ENCODE measurements at places on chromosomes 6 and 20.

DNA sequence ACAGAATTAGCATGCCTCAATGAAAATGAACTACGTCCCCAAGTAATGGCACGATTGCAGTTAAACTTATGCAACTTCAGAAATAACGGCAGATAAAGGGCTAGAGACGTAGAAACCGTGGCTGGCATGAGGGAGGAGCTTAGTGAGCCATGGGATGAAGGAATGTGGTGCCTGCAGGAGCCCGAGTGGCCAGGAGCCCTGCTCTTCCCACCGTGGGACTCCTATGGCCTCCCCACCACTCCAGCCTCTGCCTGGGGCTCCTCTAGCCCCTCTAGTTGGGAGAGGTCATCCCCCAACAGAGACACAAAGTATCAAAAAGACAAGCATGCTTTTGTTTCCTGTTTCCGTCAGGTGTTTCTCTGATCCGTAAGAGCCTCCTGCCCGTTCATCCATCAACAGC, 75.1 kb upstream of the BHLHE23 start:
- no peak for DNase-seq

- no peak for DNase-seq
Measured at GRCh38 chr6:45772051-45772450, 243.6 kb downstream of the CLIC5 start.

DNA sequence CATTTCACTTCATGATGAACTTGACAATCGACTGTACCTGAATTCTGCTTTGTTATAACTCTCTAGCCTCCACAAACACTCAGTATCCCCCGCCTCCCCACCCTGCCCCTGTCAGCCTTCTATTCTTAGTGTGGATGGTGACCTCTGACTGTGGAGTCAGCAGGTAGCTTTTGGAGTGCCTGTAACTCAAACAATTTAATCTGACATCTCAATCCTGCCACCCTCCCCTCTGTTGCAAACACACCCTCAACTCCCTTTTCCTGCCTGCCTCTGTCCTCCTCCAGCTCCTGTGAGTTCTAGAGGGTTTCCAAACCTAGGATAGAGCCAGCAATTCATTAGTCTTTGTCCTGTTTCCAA, 20.3 kb downstream of the DAAM2 start:
- no peak for DNase-seq

GRCh38 chr6:148842296-148843019, 95.6 kb downstream of the UST start:
- no peak for DNase-seq

DNA sequence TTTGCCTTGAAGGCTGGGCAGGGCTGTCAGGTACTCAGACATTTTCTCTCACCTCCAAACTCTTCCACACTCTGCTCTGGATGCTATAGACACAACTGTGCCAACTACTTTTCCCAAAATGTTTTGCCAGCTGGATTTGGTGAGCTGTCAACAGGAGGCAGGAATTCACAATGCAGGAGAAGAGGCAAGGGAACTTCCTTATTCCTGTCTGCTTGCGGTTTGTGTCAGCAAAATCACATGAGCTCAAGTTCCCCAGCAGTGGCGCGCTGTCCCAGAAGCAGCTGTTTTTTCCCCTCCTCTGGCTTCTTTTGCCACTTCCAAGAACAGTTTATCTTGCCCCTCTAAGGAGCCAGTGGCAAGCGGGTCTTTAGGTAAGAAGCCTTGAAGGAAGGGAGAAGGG, 608.2 kb downstream of the PRKN start:
- no peak for DNase-seq

GRCh38 chr6:143515766-143516355, 4.3 kb upstream of the FUCA2 start:
- no peak for DNase-seq

DNA sequence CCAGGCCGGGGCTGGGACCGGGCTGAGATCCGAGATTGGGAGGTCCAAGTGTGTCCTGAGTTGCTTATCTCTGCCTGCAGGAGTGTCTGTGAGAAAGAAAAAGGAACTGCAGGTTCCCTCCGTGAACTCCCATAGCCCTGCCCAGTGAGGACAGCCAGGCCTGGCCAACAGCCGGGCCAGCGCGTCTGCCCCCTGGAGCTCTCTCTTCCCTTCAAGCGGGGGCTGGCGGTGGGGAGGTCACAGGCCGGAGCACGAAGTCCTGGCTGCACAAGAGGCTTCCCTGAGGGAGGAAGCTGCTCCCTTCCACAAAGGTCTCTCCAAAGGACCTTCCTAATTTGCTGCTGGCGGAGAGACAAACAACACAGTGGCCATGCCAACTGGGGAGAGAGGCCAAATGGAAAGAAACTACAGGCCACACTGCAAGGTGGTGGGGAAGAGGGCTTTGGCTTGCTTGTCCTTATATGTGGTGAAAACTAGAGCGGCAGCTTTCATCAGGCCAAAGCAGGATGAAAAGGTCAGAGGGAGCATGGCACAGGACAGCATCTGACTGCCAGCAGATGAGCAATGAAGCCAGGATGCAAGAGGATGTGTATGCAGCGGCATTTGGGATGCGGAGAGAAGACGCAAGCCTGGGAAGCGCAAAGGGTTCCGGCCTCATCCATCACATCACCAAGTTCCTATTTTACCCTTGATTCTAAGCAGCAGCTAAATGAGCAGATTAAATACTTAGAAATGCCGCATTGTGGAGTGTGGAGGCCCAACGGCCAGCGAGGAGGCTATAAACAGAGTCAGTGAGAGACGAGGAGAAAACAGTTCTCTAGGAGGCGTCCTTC, 260.0 kb downstream of the ERMARD start:
- no peak for DNase-seq

- DNase-seq, result no peak
Measured at GRCh38 chr6:17214106-17214505, 67.1 kb upstream of the RBM24 start.

DNA sequence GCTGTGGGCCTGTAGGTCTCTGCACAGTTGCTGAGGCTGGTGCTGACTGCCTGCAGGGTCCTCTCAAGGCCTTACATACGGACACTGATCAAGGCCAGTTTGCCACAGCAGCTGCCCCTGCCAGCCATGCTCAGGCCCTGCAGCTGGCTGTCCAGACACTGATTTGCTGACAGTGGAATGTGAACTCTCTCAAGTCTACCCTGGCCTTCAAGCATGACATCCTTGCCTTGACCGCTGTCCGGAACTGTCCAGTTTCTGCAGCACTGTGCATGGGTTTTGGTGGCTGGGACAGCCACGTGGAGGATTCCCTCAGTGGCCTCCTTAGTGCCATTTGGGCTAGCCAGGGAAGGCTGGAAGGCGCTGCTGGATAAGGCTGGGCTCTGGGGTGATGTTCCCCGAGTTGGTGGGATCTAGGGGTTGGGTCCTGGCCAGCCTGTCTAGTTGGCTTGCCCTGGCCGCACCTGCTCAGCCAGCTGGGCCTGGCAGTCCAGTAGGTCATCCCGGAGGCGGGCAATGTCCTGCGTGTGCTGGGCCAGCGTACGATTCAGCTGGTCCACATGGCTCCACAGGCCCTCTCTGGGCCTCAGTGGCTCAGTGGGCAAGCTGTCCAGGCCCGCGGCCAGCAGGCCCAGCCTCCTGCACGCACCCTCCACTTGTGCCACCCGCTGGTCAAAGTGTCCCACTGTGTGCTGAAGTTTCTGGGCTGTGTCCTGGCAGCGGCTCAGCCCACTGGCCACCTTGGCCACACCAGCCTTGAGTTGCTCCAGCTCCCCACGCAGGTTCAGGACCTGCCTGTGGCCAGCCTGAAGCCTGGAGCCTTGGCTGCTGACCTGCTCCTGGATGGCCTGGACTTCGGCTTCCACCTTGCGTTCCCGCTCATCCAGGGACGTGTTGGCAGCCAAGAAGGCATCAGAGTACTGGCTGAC, 5.5 kb downstream of the EMILIN3 start:
- DNase-seq, result no peak

GRCh38 chr6:53898026-53898795, 103.4 kb downstream of the LRRC1 start:
- DNase-seq, result no peak

DNA sequence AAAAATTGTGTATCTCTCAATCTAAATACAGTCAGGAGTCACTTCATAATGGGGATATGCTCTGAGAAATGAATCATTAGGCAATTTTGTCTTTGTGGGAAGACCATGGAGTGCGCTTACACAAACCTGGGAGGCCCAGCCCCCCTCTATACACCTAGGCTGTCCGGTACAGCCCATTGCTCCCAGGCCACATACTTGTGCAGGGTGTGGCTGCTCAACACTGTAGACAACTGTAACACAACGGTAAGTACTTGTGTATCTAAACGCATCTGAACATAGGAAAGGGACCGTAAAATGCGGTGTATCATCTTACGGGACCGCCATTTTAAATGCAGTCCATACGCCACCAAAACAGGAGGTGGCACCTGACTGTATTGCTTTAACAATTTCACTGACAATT, 58.0 kb upstream of the FRMD1 start:
- DNase-seq, result no peak

DNA sequence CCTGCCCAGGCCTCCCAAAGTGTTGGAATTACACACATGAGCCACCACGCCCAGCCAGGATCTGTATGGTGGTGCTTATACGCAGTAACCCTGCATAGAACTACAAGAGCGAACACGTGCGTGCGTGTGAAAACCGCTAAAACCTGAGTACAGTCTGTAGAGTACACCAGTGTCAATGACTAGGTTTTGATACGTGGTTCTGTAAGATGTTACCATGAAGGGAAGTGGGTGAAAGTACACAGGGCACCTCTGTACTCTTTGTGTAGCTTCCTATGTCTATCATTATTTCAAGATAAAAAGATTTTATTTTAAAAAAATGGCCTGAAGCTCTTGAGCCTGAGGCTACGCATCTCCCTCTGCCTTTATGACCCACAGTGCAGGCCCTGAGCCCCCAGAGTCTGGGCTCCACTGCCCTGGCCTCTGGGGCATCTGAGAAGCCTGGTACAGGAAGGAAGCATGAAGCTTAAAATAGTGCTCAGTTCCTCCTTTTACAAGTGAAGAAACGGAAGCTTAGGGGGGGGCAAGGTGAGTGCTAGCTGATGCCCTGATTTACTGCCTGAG, 21.6 kb downstream of the LY86 start:
- no peak for DNase-seq

GRCh38 chr6:43509984-43510826, at the start of gene LRRC73:
Gene LRRC73 (minus strand): TSS chr6:43510346. CDS start chr6:43509785, 561 bp downstream.
- DNase-seq, result no peak

GRCh38 chr6:168217880-168218537, 101.6 kb downstream of the DACT2 start:
- no peak for DNase-seq

DNA sequence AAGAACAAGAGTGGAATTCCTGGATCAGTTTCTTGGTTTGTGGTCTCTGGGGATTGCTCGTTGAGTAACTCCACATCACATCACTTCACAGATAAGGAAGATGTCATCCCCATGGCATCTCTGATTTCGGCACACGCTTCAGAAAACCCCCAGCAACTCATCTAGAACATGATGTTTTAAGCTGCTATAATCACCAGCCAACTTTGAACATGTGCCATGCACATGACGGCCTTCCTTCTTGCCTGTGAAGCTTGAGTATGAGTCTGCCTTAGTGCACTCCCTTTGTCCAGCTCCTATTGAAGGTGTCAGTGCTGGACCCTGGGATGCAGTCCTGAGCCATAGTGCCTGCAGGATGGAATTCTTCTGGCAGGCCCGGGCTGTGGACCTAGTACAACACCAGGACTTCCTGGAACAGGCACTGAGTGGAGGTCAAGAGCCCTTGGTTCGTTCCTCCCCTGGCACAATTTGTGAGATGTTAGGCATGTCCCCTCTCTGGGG, 231.5 kb upstream of the SUPT3H start:
- DNase-seq, result no peak

GRCh38 chr20:52888096-52888495, 84.1 kb upstream of the TSHZ2 start:
- no peak for DNase-seq

- no peak for DNase-seq
Measured at GRCh38 chr6:16854986-16855385, 93.7 kb upstream of the ATXN1 start.
